ENCODE measurements at places on chromosomes 12 and 14.
A peak's percentile ranks its signal among the peaks of the same experiment; 100 is the strongest.

DNA sequence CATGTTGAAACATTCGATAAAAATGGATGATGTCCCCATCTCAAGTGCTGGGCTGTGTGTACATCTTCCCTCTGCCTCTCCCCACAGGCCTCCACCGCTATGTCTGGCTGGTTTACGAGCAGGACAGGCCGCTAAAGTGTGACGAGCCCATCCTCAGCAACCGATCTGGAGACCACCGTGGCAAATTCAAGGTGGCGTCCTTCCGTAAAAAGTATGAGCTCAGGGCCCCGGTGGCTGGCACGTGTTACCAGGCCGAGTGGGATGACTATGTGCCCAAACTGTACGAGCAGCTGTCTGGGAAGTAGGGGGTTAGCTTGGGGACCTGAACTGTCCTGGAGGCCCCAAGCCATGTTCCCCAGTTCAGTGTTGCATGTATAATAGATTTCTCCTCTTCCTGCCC is 8.6 kb downstream of the PEBP1 start:
- no peak for DNase-seq

GRCh38 chr14:69328317-69328716 is 68.4 kb downstream of the GALNT16 start:
- no peak for DNase-seq

DNA sequence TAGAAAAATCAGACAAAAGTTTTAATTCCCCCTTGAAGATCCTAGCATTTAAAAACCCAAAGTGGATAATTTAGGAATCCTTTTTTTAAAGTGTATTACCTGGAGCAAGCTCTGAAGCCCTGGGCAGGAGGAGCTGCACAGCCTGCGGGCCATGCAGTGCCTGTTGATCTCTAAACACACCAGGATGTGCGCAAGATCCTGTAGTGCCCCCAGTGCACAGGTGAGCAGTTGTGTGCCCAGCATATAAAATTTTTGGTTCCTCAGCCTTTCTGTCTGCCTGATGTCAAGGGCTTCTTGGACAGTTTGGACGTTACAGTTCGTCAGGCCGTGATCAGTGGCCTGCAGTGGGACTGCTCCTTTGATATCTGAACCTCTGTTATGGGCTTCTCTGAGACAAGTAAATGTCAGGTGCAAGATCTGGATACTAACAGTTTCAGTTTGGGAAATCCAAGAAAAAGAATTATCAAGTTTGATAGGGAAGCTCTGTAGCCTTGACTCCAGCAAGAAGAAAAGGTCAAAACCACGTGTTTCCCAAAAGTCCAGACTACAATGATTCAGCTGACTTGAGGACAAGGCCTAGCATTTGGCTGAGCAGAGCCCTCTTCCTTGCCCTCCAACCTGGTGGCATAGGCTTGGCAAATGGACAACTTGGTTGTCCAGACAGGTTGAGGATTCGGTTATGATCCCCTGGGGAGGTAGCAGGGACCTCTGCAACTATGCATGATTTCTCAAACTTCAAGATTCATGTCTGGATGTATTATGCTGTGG is 1.0 kb downstream of the ATXN7L3B start:
- no peak for DNase-seq

DNA sequence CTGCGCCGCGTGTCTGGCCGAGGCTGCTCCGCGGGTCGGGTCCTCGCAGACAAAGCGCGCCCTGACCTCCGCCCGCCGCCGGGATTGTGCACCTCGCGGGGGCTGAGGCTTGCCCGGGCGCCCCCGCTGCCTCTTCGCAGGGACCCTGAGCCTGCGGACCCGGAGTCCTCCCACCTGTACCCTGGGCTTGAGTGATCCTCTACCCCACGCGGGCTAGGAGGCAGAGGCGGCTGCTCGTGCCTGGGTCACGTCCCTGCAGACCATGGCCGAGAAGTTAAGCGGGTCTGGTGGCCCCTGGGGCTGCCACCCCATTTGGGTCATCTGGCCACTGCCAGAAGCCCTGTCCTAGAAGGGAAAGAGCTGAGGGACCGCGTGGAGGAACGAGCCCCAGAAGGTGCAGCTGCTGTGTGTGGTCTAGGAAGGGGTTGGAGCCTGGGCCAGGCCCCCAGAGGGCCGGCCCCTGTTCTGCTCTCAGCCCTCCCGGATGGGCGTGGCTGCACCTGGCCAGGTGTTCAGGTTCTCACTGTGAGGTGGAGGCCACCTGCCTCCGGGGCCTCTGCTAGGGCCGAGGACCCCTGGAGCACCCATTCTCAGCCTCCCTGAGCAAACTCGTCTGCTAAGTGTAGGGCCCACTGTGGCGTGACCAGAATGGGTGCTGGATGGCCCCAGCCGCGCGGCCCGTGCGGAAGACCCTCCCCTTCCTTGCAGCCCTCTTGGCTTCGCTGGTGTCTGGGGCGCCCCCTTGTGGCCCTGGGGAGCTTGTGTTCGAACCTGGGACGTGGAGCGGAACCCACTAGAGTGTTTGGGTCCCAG is 49.6 kb downstream of the LRCOL1 start:
- peak; percentile 79 for DNase-seq

GRCh38 chr14:89435492-89435891 is 18.5 kb upstream of the FOXN3 start:
- DNase-seq: no peak

DNA sequence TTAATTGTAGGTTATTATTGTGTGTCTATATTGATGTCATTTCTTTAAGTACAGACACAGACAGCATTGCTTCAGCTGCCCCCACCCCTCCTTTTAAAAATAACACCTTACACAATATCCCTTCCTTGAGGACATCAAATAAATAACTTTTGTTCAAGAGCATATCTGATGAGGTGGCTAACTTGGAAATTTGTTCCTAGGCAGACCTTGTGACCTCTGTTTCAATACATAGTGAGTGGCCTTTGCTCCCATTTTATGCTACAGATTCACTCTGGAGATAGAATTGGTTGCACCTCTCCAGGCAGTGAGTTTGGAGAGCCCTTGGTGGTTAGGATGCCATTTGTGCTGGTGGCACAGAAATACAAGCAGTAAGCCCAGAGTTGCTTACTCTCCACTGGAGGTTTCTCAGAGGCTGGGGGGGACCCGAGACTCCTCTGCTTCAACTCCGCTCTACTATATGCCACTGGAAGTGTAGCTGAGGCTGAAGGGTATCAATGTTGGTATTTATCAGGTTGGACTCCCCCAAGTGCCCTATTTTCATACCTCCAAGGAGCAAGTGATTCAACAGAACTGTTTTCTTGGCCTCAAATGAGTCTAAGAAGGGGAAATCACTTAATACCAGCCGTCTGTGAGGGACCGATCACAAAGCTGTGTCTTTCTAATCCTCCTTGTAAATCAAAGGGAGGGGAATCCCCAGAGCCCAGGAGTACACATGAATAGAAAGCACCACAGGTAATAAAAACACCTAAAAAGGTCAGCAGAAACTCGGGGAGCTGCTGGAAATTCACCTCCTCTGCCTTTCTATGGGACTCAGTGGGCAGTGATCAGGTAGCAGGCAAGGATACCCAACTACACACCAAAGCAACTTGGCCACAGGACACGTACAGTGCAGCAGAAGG is 463.1 kb downstream of the RAD51B start:
- no peak for DNase-seq

DNA sequence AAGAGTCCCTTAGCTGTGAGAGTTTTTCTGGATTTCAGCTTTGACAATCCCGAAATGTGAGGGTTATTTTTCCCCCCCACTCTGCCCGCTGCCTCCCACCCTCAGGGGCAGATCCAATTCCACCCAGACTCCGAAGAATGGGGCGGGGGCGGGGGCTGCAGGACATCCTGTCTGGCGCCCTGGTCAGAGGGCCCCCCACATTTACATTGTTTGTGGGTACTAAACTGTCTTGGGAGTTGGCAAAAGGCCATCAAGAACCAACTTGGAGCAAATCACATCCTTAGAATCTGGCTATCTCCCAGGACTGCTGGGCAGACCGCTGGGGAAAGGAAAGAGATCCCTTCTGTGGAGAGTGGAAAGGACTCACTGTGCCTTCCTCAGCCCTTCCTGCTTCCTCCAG is 2.4 kb downstream of the EMP1 start:
- no peak for DNase-seq

DNA sequence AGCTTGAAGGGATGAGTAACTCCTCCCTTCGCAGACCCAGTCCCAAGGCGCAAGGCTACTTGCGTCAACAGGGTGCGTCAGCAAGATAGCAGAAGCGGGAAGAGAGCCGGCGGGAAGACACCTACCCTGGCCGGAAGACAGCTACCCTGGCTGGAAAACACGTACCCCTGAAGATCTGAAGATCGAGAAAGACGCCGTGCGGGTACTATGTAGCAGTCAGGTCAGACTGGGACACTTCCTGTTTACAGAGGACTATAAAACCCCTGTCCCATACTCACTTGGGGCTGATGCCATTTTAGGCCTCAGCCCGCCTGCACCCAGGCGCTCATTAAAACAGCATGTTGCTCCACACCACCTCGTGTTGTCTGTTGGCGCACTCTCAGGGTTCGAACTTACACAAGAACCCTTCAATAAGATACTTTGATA is 80.9 kb downstream of the ABCD2 start:
- no peak for DNase-seq

DNA sequence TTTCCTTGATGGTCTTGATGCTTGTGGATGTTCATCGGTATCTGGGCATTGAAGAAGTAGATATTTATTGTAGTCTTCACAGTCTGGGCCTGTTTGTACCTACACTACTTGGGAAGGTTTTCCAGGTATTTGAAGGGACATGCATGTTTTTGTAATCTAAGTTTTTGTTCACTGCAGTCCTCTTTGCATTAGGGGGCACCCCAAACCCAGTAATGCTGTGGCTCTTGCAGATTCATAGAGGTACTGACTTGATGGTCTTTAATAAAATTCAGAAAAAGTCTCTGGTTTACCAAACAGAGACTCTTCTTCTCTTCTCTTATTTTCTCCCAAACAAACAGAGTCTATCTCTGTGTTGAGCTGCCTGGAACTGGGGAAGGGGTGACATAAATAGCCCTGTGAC is 150.9 kb upstream of the SLC16A7 start:
- peak; percentile 36 for DNase-seq

GRCh38 chr12:1591034-1591433 is 3.3 kb downstream of the FBXL14 start:
- DNase-seq: peak; percentile 78

GRCh38 chr14:96826818-96827217 is 29.6 kb downstream of the VRK1 start:
- DNase-seq: peak; percentile 3

DNA sequence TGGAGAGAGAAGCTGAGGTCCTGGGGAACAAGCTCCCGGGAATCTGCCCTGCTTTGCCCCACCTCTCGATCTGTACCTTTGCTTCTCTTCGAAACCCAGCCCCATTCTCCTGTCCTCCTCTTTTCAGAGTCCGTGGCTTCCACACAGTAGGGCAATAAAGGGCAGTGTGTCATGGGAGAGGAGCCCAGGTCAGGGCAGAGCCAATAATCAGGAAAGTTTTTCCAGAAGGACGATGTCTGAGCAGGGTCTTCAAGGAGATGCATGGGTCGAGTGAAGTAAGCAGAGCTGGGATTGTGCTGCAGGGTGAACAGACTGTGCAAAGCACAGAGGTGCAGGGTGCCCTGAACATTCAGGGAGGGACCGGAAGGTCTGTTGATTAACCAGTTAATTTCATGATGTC is 22.1 kb upstream of the SERPINA4 start:
- DNase-seq: no peak

GRCh38 chr12:94182986-94183707 is 34.8 kb downstream of the PLXNC1 start:
- no peak for DNase-seq

DNA sequence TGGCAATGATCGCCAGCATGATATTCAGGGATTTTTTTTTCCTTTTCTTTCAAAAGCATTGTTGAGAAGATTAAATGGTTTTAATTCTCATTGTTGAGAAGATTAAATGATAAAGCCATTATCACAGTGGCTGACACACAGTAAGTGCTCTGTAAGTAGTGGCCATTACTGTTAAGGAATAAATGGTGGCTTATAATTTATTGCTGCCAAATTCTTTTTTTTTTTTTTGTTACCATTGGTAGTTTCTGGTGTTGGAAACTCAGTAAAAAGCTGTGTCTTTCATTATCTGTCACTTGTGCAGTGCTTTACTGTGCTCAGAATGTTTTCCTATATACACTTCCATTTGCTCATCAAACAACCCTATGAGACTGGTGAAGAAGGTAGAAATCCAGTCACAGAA is 15.3 kb downstream of the YAF2 start:
- DNase-seq: no peak

DNA sequence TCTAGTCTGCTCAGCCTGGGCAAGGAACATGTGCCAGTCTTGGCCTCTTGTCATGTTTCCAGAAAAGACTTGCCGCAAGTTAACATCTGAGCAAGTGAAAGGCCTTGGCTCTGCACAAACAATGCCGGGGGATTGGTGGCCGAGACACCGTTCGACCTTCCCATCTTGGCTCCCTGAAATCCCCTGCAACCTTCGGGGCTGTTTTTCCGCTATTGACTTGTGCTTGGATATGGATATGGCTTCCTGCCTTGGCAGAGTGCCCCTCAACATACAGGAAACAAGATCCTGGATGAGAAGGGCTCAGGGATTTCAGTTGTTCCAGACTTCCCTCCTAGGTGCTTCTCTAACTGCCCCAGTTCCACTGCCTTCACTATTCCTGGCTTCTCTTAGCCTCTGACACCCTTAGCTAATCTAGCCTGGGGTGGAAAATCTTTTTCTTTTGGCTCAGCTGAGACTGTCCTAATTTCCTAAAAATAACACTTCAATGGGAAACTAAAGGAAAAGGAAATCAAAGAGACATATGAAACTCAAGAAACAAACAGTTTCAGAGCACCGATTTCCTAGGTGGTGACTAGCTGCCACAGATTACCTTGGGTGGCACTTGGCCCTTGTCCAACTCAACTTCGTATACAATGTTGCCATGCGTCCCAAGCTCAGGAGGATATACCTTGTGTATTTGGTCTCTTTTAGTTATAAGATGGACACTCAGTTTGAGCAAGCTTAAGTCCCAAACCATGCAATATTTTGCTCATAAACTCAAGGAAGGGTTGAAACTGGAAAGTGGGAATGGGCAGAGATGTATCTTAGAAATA is 33.9 kb downstream of the RDH12 start:
- DNase-seq: no peak

DNA sequence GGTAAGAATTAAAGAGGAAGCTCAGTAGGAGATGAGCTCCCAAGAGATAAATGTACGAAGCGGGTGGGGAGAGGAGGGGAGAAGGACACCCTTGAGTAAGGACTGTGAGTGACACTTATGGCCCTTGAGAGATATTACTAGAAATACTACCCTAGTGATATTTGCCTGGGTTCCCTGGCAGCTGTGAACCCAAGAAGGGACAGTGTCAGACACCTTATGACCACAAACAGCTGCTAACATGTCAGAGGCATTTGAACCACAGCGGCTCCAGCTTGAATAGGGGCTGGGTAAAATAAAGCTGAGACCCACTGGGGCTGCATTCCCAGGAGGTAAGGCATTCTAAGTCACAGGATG is 19.6 kb upstream of the SLC6A12 start:
- DNase-seq: no peak
